ENCODE measurements at places on chromosomes 1 and 21. TPM values are rescaled to one million over a fixed set of nuclear protein-coding genes. Genes with fewer than 3 reads are reported as not detected.
A peak's percentile ranks its signal among the peaks of the same experiment; 100 is the strongest.

DNA sequence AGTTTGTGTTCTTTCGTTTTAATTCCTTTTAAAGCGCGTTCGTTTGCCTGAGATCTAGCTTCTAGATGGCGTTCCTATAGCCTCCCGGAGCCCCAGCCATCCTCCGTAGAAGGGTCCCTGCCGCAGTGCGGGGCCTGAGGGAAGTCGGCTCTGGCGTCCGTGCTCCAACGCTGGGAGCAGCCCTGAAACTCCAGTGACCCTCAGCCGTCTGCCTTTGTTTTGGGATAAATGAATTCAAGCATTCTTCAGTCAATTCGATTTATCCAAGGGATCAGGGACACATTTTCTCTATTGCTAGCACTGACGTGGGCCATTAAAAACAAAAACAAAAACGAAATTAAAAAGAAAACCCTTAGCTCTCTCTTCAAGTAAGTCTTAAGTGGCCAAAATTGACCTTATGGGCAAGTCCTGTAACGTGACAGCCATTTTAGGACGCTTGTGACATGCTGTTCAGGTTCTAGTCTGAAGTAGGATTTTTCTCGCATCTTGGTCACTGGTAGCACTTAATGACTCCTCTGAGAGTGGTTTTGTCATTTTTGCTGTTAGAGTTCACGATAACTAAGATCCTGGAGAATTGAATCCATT, 742 bp upstream of the HSPA13 start:
- peaks cover 24% of the 10 kb centered on the region for H3K4me1 ChIP-seq
- H3K27ac ChIP-seq: peak overlapping the region; percentile 100
- no peaks in the 10 kb centered on the region for H3K27me3 ChIP-seq
- H3K4me3 ChIP-seq: peak overlapping the region; percentile 100
- peaks cover 19% of the 10 kb centered on the region for H3K36me3 ChIP-seq

GRCh38 chr1:18953731-18954231, 2.7 kb downstream of the IFFO2 start:
- no peaks in the 10 kb centered on the region for H3K27me3 ChIP-seq

- H3K27ac ChIP-seq: no peak overlapping the region
- H3K27me3 ChIP-seq: peaks cover 14% of the 10 kb centered on the region
- no peaks in the 10 kb centered on the region for H3K36me3 ChIP-seq
- peaks cover 8% of the 10 kb centered on the region for H3K4me1 ChIP-seq
- DNase-seq: peak; percentile 36
Measured at GRCh38 chr21:25370311-25370744, 237.0 kb downstream of the MRPL39 start.

GRCh38 chr1:185077374-185077773, 32.0 kb downstream of the RNF2 start:
- peaks cover 5% of the 10 kb centered on the region for H3K36me3 ChIP-seq
- peaks cover 30% of the 10 kb centered on the region for H3K4me1 ChIP-seq
- H3K27ac ChIP-seq: no peak overlapping the region
- no peaks in the 10 kb centered on the region for H3K27me3 ChIP-seq
- H3K4me3 ChIP-seq: no peak overlapping the region

DNA sequence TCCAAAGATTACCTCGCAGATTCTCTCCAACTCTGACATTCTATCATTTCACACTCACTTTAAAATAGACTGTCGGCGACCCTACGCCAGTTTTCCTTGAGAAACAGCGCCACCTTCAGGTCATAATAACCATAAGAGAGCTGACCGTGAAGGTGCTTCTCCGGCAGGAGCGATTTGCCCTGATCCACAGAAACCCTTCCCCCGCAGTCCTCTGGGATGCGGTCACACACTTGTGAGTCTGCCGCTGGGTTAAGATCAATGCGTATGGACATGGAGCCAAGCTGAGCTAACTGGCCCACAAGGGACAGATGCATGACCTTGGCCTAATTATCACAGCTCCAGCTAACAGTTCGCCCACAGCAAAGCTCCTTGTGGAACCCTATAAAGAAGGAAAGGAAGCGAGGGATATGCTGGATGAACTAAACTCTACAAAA, 32.8 kb upstream of the IFNAR2 start:
- H3K4me3 ChIP-seq: no peak overlapping the region
- peaks cover 18% of the 10 kb centered on the region for H3K4me1 ChIP-seq
- no peaks in the 10 kb centered on the region for H3K27me3 ChIP-seq
- no peak overlapping the region for H3K27ac ChIP-seq

GRCh38 chr1:168480997-168481396, 62.8 kb downstream of the XCL2 start:
- no peaks in the 10 kb centered on the region for H3K36me3 ChIP-seq
- no peaks in the 10 kb centered on the region for H3K27me3 ChIP-seq
- H3K4me1 ChIP-seq: peaks cover 36% of the 10 kb centered on the region
- no peak for DNase-seq
- H3K4me3 ChIP-seq: no peak overlapping the region

DNA sequence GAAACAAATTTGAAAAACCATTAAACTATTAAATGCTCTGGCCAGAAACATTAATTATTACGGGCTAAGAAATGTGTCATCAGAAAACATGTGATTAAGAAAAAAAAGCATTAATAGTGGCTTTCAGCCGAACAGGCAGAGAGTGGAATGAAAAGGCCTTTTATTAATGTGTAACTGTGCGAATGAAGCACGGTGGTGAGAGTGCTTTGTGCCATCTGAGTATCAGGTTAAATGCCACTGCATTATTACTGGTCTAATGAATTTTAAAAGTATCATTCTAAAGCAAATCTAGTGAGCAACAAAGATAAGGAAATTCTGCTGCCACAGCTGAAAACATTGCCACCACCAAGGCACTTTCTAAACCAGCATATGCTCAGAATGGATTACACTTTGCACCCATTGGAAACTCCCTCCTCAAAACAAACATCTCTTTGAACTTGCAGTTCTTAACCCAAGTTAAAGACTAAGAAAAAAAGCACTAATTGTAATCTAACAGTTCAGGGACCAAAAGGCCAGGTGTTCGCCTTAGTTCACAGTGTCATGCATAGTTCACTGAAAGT, 30.0 kb upstream of the SSX2IP start:
- H3K36me3 ChIP-seq: no peaks in the 10 kb centered on the region
- no peak overlapping the region for H3K27ac ChIP-seq
- no peak overlapping the region for H3K4me3 ChIP-seq

GRCh38 chr1:167450843-167451242, 67.5 kb downstream of the CD247 start:
- H3K4me1 ChIP-seq: peaks cover 67% of the 10 kb centered on the region
- peak; percentile 48 for DNase-seq
- peak overlapping the region; percentile 61 for H3K4me3 ChIP-seq
- peak overlapping the region; percentile 73 for H3K27ac ChIP-seq
- H3K27me3 ChIP-seq: no peaks in the 10 kb centered on the region

Gene AADACL4
- not detected for total RNA-seq

Gene TMPRSS15
- total RNA-seq: not detected
